Neural crest cell (in vitro differentiated cells): ENCODE measurements at places on chromosomes 1 and 21.

GRCh38 chr1:33346533-33346926, 25.6 kb upstream of the A3GALT2 start:
- DNase-seq = no peak

GRCh38 chr1:107003972-107004371, 52.5 kb upstream of the PRMT6 start:
- DNase-seq = no peak

DNA sequence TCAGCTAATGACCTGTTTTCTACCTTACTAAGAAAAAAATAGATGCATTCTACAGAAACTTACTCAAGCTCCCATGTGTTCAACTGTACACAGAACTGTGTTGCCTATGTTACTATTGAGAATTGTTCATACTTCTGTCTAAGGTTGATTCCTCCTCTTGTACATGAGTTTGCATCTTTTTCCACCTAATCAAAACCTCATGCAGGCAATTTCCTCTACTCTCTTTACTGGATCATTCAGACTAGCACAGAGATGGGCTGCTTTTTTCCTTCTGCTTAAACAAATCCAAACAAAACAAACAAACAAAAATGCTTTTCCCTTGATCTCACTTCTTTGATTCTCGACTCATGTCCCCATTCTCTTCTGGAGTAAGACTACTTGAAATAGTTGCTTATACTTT, 58.8 kb upstream of the PTGFR start:
- DNase-seq = no peak

- no peak for DNase-seq
These were observed 624 bp downstream of the RIPK4 start for GRCh38 chr21:41765973-41766882.

GRCh38 chr1:204314893-204315658, 44.7 kb downstream of the PLEKHA6 start:
- no peak for DNase-seq

DNA sequence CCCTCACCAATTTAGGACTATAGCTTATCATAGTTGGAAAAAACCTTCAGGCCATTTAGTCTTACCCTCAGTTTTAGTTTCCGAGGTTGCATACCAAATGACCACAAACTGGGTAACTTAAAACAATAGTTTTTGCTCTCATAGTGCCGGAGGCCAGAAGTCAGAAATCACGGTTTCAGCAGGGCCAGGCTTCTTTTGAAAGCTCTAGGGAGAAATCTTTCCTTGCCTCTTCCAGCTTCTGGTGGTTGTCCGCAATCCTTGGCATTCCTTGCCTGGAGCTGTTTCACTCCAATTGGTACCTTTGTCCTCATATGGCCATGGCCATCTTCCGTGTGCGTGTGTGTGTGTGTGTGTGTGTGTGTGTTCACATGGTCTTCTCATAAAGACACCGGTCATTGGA, 12.4 kb upstream of the PLXNA2 start:
- DNase-seq = no peak

DNA sequence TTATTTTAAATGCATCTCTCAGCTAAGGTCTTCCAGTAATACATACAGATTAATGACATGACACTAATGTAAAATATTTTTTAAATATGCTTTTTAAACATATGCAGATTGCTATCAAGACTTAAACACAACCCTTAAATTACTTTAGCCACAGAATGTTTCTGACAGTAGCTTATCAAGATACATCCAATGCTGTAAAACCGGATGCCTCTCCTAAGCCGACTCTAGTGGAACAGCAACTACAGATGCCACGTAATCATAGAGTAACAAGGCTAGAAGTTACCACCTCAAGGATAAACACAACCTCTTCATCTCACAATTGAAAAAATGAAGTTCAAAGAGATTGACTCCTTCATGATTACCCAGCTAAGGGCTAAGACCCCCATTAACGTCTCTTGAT, 68.4 kb downstream of the ZZZ3 start:
- no peak for DNase-seq

DNA sequence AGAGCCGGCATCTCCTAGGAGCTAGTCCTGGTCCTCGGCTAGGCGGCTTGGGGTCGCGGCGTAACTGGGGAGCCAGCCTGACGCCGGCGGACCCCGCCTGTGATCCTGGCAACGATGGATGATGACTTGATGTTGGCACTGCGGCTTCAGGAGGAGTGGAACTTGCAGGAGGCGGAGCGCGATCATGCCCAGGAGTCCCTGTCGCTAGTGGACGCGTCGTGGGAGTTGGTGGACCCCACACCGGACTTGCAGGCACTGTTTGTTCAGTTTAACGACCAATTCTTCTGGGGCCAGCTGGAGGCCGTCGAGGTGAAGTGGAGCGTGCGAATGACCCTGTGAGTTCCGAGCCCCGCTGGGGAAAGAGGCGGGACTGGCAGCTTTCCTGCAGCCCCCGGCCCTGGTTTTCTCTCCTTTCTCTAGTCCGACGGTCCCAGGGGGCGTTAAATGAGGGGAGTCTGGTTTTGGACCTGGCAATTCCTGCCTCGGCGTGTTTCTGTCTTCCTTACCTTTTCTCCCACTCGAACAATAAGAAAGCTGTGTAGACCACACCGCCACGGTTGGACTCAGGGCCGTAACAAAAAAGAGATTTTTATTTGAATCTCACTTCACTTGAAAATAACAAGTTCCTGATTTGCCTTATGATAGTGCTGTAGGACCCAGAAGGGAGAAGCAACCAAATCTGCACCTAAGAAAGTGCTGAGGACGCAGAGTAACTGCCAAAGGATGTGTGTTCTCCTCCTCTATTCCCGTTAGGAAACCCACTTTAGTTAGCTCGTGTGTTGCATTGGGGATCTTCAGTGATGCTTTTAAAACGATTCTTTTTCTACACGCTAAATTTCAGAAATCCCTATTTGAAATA, at the start of gene SPRTN:
Gene SPRTN, plus strand, starts transcription at position 24 of the 859 bp plus-strand sequence. Its CDS starts 91 bp downstream, at position 115.
- no peak for DNase-seq

DNA sequence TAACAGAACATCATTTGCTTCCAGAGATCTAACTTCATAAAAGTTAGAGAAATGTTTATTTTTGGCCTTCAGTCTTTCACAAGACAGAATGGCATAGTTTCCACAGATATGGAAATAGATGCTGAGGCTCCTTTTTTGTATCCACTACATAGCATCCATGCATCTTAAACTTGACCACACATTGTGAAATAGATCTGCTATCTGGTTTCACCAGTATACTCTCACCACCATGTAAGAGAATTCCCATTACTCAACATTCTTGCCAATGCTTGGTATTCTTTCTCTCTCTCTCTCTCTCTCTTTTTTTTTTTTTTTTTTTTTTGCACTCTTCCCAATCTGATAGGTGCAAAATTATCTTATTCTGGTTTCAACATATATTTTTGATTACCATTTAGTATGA, 52.1 kb upstream of the PRMT6 start:
- DNase-seq = no peak

GRCh38 chr1:5796028-5796427, 196.2 kb downstream of the NPHP4 start:
- DNase-seq = no peak
